ENCODE measurements at places on chromosomes 3 and 15.

DNA sequence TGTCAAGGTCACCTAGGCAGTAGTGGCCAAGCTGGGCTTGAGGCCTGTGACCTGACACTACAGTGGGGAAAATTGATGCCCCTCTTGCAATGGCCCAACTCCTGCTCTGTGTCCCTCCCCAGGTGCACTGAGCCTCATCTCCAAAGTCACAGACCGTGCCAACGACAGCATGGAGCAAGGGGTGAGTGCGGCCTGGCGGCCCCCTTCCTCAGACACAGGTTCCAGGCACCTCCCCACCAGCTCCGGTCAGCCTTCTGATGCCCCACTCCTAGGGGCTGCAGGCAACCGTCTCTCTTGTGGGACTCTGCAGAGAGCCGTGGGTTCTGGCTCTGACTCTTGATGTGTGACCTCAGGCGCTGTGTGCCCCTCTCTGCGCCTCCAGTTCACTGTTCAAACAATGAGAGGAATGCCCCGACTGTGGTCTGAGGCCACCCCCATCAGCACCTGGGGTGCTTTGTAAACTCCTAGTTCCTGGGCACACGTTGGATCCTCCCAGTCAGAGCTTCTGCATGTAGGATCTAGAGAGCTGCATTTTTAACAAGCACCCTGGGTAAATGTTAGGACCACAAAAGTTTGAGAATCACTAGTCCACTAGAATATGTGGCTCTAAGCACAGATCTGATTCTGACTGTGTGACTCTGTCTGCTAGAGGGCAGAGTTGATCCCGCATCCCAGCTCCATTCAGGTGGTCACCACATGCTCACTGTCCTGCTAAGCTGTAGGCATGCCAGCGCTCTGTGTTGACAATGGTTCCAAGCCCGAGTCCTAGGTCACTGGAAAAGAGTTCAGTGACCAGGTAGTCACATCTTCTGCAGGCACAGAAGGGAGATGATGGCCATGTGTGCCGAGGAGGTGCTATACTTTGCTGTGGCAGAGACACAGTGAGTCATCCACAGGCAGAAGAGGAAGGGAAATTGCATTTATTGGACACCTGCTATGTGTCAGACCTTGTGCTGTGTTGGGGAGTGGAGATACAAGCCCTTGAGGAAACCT is 46.2 kb upstream of the NR2C2 start:
- DNase-seq, result no peak

GRCh38 chr3:10565814-10566213 is 60.4 kb upstream of the ATP2B2 start:
- DNase-seq, result no peak

GRCh38 chr3:5651351-5651750 is 463.8 kb downstream of the EDEM1 start:
- DNase-seq, result no peak

DNA sequence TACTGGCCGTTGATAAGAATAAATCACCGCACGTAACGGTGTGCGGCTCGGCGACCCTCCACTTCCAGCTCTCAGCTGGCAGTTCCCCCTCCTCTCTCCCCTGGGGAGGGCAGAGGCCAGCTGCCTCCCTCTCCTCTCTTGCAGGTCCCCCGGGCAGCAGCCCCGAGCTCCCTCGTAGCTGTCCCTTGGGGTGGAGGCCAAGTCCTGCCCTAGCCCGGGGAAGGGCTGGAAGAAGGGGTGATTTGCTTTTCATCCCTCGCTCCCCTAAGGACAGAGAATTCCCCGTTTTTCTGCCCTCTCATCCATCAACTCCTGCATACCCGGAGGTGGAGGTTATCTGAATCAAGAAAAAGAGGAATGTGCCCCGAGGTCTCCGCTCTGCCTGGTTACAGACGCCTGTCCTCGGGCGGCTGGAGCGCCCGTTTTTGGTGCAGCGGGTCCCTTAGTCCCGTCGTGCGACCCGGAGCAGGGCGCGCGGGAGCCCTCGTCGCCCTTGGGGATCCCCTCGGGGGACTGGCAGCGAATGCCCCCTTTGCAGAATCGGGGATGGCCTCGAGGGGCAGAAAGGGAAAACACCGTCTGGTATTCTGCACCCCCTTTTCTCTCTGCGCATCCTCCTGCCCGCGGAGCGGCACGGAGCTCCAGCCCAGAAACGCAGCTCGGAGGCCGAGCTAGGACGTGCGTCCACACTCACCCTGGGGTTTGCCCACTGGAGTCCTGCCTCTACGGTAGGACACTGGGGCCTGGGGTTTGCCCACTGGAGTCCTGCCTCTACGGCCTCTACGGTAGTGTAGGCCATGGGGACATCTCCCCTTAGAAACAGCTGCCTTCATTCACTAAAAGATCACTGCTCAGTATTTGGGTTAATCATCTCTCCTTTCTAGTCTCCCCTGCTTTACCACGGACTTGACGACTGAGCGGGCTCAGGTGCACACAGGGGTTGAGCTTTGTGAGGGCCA is 2.2 kb downstream of the PTPRG start:
- DNase-seq, result peak; percentile 37
